ENCODE measurements at places on chromosomes 3 and 15.
A peak's percentile ranks its signal among the peaks of the same experiment; 100 is the strongest.

- no peak for DNase-seq
Measured at GRCh38 chr3:133843634-133844033, 38.0 kb downstream of the SRPRB start.

DNA sequence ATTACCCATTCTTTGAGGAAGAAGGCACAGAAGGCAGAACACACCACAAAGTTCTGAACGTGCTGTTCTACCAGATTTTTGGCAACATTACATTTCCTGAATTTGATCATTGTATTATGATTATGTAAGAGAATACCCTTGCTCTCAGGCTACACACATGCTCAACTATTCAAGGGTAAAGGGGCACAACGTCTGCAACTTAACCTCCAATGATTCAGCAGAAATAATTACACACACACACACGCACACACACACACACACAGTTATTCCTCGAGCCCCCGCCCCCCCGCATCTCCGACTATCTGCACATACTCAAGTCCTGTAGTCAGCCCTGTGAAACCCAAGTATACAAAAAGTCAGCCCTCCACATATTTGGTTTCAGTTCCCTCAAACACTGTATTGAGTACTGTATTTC, 26.8 kb downstream of the RPN1 start:
- DNase-seq: no peak

DNA sequence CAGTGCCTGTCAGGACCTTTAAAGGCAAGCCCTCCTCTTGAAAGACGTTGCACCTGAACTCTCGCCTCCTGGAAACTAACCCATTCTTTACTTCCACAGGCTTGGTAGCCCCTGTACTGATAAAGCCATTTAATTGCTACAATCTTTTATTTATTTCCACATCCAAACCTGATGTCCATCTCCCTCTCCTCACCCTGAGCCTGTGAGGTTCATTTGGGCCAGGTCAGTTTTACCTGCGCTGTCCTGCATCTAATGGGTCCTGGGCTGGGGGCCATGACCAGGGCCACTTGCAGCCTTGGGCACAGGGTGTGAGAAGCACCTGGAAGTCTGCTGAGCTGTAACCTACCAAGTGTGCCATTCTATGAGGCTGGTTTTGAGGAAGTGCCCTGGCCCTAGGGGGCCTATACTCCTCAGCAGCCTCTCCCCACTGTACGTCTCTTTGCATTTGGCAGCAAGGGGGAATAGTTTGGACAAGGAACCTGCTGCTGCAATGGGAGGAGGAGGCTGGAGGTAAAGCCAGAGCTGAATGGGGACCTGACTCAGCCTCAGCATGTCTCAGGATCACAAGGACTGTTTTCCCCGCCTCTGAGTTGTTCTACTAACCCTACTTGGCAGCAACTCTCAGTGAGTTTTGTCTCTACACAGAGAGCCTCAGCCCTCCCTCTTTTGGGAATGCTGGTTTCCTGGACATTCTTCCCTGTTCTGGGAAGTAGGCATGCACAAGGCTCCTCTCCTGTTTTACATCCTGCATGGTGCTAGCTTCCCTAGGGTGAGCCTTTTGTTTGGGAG, 53.8 kb downstream of the WDR76 start:
- no peak for DNase-seq

GRCh38 chr3:32238453-32239306, at the start of gene CMTM8:
CMTM8 (plus strand) TSS chr3:32238680; CDS start chr3:32238973, 293 bp downstream.
- DNase-seq: peak; percentile 50

GRCh38 chr3:10702961-10703740, 112.9 kb upstream of the SLC6A11 start:
- no peak for DNase-seq

DNA sequence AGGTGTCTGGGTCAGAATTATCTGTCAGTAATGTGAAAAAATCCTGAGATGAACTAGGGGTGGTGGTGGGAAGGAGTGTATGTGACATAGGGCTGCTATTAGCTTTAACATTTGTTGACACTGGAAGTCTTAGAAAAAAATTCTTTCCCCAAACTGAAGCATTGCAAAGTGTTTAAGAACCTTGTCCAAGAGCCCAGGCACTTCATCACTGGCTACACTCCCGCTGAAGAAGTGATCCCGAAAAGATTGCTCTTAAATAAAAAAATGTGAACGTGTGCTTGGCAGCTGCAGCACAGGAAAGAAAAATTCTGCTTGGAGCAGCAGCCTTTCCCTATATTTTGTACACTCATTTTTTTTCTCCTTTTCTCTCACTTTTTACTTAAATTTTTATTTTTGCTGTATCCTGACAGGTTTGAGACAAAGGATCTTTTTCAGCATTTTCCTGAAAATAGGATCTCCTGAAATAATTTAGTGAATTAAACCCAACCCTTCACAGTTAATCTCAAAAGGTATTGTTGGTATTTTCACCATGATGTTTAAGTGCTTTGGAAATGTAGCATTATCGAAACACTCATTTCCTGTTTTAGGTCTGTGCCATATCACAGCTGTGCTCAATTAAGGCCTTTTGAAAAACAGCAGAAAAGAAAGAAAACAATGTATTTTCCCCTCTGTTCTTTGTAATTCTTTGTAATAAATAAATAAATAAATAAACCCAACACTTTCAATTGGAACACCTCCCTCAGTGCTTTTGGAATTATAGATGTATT, 477.6 kb downstream of the ZNF385D start:
- DNase-seq: no peak

GRCh38 chr3:185328324-185329004, 34.5 kb upstream of the MAP3K13 start:
- DNase-seq: no peak
